Right renal cortex interstitium (tissue), 3 donors: ENCODE measurements at places on chromosomes 13 and 19. TPM values are rescaled to one million over a fixed set of nuclear protein-coding genes. Genes with fewer than 3 reads are reported as not detected.

- DNase-seq = no peak
These were observed 15.3 kb downstream of the TTYH1 start for GRCh38 chr19:54430306-54431254.

DNA sequence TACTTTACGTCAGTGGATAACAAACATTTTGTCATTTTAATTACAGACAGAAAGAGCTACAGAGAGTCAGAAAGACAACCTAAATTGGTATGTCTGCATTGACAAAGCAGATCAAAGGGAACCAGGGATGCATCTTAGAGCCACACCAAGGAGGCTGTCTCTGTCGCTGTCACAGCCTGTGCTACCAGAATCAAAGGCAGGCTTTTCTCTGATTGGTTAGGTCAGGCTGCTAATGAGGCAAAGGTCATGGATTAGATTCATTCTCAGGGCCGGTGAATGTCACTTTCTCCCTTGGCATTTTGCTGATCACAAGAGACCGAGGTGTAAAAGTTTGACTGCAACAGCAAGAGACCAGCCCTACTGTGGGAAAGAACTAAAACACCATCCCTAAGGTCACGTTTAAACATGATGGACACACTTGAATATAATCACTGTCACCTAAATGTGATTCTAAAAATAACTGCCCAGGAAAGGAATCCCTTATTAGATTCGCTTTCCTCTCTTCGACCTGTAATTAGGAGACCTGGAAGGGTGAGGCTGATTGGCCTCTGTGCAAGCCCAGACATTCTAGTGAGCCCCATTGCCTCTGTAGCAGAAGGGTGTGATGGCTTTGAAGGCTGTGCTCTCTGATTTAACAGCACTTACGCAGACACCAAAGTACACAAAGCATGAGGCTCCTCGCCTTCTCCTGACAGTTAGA lies 314.4 kb upstream of the NBEA start:
- DNase-seq = no peak

DNA sequence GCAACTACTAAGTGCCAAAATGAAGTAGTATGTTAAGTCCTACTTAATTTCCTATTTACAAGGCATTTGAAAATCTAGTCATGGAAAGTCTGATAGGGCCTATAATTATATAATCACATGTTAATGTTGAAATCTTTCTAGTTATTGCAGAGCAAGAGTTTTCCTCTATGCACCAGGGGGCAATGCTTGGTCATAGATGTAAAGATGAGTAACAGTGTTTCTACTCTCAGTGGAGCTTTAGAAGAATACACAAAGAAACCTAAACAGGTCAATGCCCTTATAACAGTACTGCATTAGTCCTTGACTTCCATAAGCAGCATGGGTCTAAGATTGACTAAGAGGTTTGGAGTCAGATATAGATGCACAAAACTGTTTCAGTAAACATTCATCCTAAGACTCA lies 218.7 kb downstream of the KCTD12 start:
- DNase-seq = no peak

- no peak for DNase-seq
These were observed 68.4 kb downstream of the DIAPH3 start for GRCh38 chr13:60095300-60095699.

DNA sequence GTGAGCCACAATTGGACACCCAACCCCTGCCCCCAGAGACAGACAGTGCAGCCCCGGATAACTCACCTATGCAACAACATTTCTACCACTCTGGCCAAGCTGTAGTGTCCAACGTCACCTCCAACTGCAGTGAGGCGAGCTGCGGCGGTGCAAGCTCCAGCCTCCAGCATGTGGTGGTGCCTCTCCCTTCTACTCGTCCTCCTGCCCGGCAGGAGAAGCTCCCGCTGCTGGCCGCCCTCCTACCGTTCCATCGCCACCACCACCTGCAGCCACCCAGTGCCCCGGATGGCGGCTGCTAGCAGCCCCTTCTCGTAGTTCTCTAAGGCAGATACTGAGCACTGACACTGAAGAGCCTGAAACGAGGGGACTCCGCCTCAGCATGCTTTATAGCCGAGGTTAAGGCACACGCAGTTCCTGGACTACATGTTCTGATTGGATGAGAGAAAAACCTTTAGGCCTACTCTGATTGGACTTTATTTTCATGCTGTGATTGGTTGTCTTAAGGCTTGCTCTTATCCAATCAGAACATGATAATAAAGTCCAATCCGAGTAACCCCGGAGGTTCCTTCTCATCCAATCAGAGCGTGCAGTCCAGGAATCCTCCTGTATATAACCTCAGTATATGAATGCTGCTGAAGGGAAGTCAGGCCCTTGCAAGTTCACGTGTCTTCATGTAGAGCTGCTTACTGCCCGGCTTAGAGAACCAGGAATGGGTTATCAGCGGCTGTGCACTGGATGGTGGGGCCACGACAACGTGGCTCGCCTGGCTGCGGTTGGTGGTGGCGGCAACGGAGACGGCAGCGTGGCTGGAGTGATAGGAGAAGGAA lies 63.5 kb downstream of the TUBA3C start:
- DNase-seq = no peak

DNA sequence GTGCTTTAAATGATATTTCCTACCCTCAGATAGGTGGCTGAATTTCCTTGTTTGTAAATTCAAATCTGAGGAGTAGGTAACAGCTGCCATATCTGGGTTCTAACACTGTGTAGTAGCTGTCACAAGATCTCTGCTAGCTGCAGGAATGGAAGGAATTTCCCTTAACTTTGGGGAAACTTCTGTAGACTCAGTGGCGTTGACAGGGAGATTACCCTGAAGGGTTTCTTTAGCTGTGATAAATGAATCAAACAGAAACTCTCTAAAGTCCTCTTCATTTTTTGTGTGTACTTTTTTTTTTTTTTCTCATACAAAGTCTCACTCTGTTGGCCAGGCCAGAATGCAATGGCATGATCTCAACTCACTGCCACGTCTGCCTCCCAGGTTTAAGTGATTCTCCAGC lies 5.3 kb upstream of the EPSTI1 start:
- no peak for DNase-seq

DNA sequence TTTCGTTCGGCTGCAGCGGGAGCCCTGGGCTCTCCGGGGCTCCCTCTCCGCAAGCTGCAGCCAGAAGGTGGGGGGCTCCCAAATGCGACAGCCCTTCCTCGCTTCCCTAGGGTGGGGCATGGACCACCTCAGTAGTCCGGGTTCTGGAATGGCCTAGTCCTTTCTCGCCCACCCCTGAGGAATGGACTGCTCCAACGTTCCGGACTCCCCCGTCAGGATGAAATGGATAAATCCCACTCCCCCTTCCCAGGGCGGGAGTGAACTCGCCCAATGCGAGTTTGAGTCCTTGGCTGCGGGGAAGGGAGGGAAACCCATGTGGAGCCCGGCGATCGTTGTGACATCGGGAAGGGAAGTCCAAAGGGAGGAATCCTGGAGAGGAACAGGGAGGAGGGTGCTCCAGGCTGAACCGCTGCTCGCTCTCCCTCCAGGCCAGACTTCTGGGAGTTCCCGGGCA lies 5.5 kb downstream of the HRC start:
- no peak for DNase-seq

GRCh38 chr13:112346173-112346898 lies 29.8 kb upstream of the SPACA7 start:
- DNase-seq = peak; percentile 20

ACTN4 gene
- polyA plus RNA-seq = 641 TPM

C1QTNF9 gene
- 0.85 TPM for polyA plus RNA-seq

DNA sequence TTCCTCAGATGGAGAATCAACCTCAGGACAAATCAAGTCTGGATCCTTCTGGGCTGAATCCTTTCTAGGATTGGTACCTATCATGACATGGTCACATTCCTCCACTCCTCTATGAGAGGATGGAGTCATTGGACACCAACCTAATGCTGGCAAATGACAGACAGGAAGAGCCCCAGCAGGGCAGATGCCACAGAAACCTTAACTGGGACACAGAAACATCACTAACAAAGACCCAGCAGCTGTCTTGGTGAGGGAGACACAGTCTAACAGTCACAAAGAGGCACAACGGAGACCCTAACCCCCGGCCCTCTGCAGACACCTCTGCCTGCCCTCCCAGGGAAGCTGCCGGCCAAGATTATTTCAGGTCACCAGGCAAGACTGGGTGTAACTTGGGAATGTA lies 2.1 kb downstream of the ANKRD27 start:
- no peak for DNase-seq

- no peak for DNase-seq
These were observed 44.5 kb downstream of the VWA8 start for GRCh38 chr13:41916173-41916954.

SIGLEC12 gene
- not detected for polyA plus RNA-seq

LILRA2 gene
- 0.92 TPM for polyA plus RNA-seq

DNA sequence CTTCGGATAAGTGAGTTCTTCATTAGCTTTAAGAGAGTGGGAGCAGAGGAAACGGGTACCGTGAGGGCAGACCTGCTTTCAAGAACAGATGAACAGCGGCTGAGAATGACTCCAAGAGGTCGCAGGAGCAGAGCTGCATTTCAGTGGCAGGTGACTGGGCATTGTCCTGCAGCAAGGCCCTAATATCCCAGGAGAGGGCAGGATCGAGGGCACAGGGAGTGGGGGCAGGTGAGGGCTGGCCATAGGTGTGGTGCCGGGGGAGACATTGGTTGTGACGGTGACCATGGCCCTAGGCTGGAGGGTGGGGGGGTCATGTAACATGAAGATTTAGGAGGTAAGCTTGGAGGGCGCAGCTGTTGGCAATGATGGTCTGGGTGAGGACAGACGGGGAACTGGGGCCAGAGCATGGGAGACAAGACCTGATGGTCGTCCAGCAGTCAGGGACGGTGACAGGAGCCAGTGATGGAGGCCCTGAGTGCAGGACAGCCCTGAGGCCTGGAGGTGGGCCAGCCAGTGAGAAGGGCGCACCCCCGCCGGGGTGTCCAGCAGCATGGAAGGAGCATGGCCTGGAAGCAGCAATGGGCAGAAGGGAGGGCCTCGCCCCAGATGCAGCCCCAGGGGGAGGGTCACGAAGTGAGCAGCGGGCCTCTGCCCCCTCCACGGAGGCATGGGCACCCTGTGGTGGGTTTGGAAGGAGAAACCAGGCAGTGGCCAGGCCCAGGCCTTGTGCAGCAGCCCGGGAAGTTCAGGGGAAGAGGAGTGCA lies 29.2 kb upstream of the LAMP1 start:
- no peak for DNase-seq

DNA sequence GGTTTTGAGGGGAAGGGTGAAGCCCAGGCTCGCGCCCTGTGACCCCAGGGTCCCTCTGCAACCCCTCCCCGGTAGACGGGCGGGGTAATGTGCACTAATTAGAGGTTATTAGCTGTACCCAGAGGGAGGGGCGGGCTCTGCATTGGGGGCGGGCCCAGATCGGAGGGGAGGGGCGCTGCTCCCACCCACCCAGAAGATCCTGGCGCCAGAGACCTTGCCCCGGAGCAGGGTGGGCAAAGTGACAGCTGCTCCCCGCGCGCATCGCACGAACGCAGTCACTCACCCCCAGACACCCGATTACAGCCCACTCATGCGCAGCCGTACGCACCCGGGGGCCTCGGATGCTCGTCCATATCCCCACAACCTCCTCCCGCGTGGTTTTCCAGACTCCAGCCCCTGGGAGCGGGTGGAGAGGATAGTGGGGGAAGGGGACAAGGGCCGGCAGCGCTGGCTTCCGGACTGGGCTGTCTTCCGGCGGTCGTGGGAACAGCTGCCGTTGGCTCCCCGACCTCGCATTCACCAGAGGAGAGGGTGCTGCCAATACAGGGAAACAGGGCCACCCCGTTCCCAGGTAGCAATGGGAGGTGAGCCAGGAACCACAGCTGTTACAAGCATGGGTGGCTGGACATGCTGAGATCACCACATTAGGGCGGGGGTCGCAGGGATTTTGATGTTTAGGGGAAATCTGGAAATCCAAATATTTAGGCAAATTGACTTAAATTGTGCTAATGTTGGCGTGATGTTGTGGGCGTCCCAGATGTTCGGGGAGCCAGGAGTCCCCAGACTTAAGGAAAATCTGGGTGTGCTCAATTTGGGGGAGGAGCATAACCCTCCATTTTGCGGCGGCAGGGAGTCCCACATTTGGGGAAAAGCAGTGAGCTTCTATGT lies 2.9 kb upstream of the HOOK2 start:
- no peak for DNase-seq

GRCh38 chr13:25085125-25085742 lies 10.7 kb upstream of the PABPC3 start:
- no peak for DNase-seq

- DNase-seq = no peak
These were observed 14.4 kb downstream of the EPS15L1 start for GRCh38 chr19:16457195-16457953.

- DNase-seq = no peak
These were observed 46.0 kb upstream of the RANBP3 start for GRCh38 chr19:6023936-6024335.

DNA sequence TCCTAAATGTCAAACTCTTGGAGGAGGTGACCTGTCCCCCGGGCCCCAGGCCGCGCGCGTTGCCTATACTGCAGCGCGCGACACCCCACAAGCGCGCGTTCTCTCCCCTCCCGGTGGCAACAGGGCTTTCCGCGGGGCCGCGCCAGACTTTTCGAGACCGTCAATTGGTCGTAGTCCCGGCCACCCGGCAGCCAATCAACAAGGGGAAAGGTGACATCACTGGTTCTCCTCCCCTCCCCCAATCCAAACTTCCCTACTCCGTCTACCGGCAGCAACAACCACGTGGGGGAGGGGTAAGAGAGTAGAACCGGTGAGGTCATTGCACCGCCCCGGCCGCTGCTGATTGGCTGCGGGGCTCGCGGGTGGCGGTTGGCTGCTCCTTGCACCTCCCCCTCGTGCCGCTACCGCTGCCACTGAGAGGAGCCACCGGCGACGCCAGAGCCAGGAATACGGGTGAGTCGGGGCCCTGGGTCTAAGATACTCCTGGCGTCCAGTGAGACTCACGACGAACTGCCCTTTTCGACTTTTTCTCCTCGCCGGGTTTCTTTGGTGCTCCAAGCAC lies 829 bp upstream of the CIC start:
- peak; percentile 100 for DNase-seq

DNA sequence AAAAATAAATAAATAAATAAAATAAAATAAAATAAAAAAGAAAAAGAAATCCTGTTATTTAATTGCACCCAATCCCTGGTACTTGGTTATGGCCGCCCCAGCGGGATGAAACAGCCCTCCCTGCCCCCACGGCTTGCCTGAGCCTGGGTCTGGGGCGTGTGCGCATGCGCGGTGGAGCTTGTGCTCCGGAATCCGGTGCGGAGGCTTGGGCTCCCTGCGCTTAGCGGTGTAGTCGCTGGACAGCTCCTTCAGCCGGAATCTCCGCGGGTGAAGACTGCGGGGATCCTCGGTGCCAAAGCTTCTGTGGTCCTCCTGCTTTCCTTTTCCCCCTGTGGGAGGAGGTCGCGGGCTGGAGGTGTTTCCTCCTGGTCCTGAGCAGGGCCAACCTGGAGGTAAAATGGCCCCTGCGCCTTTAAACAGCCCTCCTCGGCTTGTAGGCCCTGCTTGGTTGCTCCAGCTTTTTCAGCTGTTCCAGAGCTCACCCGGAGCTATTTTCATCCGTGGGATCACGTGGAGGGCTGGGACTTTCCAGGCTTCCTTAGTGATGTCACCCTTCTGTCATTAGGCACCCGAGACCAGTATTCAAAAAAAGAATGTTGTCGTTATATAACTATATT lies at the start of gene PLA2G4C:
Gene PLA2G4C, minus strand, starts transcription at position 468 of the 617 bp plus-strand sequence. CDS start 4,288 bp downstream, outside the sequence.
- DNase-seq = peak; percentile 87

- no peak for DNase-seq
These were observed 2077.0 kb upstream of the PCDH20 start for GRCh38 chr13:63492604-63493003.

FBXO27 gene
- 7.3 TPM for polyA plus RNA-seq

- DNase-seq = no peak
These were observed 22.6 kb downstream of the CEBPA start for GRCh38 chr19:33279430-33280350.
